ENCODE measurements at places on chromosomes 6 and 20.

DNA sequence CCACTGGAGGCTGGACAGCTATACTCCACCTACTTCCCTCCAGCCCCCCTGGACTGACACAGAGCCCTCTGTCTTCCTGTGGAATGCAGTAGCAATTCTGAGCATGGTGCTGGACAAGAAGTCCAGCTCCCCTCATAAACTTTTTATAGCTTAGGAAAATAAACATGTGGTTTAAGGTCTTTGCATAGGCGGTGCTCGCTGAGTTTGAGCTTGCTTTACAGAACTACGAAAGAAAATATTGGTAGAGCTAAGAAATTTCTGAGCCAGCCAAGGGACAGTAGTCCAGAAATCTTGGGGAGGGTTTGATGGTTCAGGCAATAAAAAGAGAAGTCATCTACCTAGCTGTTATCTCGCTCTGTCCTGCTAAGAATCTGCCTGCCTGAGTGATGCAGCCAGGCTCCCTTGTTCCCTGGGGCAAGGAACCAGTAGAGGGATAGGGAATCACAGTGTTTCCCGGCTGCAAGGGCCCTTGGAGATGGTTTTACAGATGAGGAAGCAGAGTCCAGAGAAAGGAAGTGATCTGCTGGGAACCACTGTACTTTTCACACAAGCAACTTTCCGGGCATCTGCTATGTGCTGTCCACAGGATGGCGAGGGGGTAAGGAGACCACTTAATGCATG, 343.4 kb downstream of the CDC5L start:
- ATAC-seq = no peak

- no peak for ATAC-seq
Observed at GRCh38 chr20:19835533-19836222, 77.6 kb downstream of the RIN2 start.

GRCh38 chr6:131917318-131917717, 33.9 kb downstream of the CCN2 start:
- no peak for ATAC-seq

- no peak for ATAC-seq
Observed at GRCh38 chr20:58634059-58634458, 17.0 kb upstream of the STX16 start.

- ATAC-seq = no peak
Observed at GRCh38 chr6:156359912-156360311, 417.3 kb upstream of the ARID1B start.

DNA sequence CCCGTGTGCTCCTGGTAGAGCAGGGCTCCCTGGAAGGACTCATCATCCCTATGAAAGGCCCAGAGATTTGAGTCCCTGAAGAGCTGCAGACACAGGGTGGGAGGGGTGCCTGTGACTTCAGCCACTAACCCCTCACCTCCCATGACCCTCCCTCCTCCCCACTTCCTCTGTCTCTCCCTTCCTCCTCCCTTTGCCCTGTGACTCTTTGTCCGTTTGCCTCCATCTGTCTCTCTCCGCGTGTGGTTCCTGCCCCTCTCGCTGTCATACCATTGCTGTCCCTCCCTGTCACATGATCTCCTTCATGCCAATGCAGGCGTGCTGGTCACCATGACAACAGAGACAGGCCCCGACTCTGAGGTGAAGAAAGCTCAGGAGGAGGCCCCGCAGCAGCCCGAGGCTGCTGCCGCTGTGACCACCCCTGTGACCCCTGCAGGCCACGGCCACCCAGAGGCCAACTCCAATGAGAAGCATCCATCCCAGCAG, 19.0 kb downstream of the EPB41L1 start:
- ATAC-seq = no peak

DNA sequence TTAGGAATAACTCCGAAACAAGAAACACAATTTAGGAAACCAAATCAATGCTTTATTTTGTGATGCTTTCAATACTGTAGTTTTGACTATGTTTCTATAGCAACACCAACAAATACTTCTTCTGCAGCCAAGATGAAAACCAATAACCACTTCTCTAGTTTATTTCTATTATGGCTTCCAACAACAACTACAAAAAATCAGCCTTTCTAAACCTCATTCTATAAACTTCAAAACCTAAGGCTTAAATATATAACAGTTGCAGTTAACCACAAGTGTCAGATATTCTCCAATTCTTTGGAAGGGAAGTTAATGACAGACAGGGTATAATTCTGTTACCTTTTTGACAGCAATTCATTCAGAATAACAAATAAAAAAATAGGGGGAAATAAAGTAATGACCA, 80.9 kb downstream of the EPB41L2 start:
- no peak for ATAC-seq

DNA sequence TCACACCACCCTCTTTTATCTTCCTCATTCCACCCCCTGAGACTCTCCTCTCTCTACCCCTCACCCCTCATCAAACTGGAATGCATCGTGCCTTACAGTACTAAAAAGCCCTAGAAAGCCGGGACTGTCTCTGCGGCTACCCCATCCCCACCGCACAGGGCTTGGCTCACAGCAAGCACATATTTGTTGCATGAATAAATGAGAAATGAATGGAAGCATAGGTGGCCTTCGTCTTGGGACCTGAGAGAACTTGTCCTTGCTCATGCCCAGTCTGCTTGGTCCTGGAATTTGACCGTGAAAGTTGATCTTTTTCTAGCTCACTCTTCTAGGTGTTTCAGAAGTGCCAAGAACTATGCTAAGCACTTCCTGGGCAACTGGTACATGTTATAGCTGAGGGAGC, 53.3 kb downstream of the APCDD1L start:
- ATAC-seq = no peak

GRCh38 chr6:135992739-135993138, 141.2 kb downstream of the PDE7B start:
- no peak for ATAC-seq

- ATAC-seq = no peak
Observed at GRCh38 chr6:139164001-139164400, 29.1 kb downstream of the HECA start.

- ATAC-seq = no peak
Observed at GRCh38 chr6:12026120-12026519, 14.0 kb downstream of the HIVEP1 start.

DNA sequence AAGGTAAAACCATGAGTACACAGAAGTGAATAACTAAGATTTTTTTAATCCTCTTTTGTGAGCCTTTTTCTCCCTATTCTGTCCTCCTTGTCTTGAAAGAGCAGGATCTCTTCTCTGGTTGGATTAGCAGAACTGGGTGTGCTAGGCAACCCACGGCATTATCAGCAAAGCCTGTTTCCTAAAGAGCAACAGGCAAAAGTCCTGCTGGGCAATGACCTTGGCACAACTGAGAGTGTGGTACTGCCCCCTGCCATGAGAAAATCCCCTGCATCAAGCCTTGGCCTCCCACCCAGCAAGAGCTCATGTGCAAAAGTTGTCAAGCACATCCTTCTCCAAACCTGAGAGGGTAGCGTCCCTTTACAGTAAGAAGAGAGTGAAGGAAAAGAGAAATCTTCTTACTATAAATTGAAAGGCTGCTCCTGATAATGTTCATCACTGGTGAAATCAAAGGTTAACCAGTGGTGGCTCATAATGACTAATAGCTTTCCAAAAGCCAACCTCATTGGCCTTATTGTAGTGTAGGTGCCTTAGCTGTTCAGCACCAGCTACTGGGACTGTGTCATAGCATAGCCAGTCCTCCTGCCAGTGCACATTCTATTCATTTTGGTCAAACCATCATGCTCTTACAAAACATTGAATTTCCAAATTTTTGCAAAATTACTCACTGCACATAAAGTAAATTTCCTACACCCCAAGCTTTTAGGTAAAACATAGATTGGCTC, 17.1 kb downstream of the KIF6 start:
- no peak for ATAC-seq

DNA sequence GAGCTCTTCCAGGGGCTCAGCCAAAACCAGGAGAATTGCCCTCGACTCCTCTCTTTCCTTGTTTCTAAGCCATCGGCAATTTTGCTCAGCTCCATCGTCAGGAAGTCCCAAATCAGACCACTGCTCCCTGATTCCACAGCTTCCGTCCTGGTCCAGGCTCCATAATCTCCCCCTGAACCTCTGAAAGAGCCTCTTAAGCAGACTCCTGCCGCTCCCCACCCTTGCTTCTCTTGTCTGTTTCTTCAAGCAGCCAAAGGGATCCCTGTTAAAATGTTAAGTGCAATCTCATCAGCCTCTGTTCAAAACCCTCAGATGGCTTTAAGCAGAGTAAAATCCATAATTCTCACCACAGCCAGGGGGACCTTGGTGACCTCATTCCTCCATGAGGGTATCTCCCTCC, 244.7 kb upstream of the SPTLC3 start:
- ATAC-seq = no peak

DNA sequence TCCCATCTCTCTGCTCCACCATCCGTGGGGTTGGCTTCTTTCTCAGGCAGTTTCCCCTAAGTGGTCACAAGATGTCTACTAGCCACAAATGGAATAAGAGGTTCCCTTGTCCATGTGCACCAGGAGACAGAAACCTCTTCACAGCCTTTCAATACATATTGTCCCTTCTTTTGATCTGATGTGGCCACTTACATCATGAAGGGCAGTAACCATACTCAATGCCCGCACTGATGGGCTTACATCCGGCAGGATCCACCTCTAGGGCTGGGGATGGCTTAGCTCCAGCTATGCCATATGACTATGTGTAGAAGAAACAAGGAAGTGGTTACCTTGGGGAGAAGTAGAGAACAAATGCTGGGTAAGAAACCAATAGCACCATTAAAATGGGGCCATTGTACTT, 64.4 kb downstream of the PLEKHG1 start:
- ATAC-seq = no peak

DNA sequence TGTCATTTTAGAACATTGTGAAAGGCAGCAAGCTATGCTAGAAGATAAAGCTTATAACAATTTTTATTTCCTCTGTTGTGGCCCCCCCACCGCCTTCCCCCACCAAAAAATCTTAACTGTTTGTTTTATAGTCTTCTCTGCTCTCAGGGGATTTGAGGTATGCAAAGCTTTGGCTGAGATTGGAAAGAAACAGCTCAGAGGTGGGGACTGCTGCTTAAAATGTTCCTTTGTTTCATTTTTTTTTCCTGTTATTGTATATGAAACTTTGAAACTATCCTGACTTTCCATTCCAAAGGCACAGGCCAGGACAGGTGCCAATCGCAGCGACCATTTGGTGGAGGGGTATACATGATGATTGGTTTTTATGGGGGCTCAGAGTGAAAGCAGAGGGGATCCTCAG, 114.7 kb upstream of the PHACTR1 start:
- no peak for ATAC-seq

Data from activated CD4-positive, CD25-positive, alpha-beta regulatory T cell treated with anti-CD3 and anti-CD28 coated beads, Interleukin-2, amount 50 U/mL, for 24 hours (primary cell).